Muscle of back (tissue), 13 donors: ENCODE measurements at places on chromosomes 1 and 21. TPM values are rescaled to one million over a fixed set of nuclear protein-coding genes. Genes with fewer than 3 reads are reported as not detected.

The MRPL37 gene
- 64.1 TPM for polyA plus RNA-seq

The RAB7B gene
- 11.8 TPM for polyA plus RNA-seq

The S100A2 gene
- 10.1 TPM for polyA plus RNA-seq

The TMEM125 gene
- not detected for polyA plus RNA-seq

The NOL9 gene
- 16.7 TPM for polyA plus RNA-seq

The PRRX1 gene
- polyA plus RNA-seq, result 183 TPM

The FOXD3 gene
- 6.8 TPM for polyA plus RNA-seq

DNA sequence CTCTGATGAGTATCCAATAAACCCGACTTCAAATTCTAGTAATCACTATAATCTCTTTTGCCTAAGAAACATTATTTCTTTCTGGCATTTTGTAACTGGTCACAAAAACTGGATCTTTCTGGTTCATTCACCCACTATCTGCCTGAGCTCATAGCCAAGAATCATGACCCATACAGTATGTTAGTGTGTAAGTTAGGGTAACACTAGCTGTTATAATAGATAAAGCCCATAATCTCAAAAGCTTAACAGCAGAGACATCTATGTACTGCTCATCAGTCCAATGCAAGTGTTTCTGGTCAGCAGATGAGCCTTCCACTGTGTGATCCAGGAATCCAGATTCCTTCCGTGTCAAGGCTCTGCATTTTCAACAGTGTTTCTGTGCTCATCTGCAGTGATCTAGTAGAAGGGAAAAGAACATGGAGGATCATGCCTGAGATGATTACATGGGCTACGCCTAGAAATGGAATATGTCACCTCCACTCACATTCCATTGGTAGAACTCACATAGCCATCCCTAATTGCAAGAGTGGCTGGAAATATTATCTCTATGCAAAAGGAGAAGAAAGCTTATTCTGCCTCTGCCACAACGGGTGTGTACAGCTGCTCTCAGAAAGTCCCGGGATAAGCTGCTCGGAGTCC is 27.7 kb downstream of the RRAGC start:
- DNase-seq, result no peak

DNA sequence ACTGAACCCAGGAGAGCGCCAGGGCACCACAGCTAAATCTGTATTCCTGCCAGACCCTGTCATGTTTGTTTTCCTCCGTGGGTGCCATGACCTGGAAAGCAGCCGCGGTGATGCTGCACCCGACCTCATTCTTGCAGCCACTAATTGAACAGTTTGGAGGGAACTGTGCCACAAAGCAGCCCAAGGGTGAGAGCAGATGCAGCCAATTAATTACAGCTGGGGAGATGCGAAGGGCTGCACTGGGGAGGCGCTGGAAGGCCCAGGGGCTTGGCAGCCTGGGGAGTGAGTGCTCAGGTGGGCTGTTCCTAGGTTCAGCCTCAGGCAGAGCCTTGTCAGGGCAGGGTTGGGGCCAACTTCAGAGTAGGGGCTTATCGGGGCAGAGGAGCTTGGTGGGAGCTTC is 158.4 kb upstream of the CD34 start:
- no peak for DNase-seq

- DNase-seq, result no peak
These were observed 86.9 kb downstream of the SMYD2 start for GRCh38 chr1:214367841-214368240.

GRCh38 chr1:237340892-237341291 is 298.9 kb downstream of the RYR2 start:
- DNase-seq, result no peak

- no peak for DNase-seq
These were observed 66.6 kb downstream of the SPATA6 start for GRCh38 chr1:48405400-48405799.

DNA sequence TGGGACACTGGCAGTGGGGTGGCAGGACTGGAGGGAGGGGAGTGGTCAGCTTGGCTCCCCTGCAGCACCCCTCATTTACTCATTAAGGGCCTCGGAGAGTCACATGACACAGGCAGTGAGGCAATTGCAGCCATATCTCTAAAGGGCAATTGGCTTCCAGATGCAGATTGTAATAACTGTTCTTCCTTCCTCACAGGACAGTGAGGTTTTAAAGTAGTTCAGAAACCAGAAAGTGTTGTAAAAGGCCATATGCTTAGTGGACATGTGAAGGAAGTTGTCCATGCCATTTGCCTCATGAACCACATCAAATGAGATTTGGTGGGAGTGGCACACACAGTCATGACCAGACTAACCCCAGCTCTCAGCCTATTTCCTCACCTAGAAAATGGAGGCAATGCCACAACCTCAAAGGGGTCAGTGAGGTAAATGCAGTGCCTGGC is 11.1 kb downstream of the MTX1 start:
- DNase-seq, result no peak

GRCh38 chr1:153358691-153358975 is 979 bp downstream of the S100A9 start:
- no peak for DNase-seq

DNA sequence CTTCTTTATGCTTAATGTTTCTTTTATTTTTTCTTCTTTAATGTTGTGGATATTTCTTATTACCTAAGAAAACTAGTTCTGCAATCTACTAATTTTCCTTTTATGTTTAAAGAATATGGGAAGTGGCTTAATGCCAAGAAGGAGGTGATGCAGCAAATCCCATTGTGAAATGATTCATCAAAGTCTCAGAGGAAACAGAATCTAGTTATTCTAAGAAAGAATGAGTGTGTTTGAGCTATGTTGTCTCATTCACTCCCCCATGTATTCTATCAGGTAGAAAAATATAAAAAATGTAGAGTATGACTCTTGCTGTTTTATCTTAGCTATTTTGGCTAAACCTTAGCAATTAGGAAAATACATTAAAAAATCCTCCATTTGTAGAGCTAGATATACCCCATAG is 659.9 kb upstream of the RGS18 start:
- no peak for DNase-seq

GRCh38 chr1:31297277-31298247 is 730 bp downstream of the ZCCHC17 start:
- DNase-seq, result peak; percentile 7

DNA sequence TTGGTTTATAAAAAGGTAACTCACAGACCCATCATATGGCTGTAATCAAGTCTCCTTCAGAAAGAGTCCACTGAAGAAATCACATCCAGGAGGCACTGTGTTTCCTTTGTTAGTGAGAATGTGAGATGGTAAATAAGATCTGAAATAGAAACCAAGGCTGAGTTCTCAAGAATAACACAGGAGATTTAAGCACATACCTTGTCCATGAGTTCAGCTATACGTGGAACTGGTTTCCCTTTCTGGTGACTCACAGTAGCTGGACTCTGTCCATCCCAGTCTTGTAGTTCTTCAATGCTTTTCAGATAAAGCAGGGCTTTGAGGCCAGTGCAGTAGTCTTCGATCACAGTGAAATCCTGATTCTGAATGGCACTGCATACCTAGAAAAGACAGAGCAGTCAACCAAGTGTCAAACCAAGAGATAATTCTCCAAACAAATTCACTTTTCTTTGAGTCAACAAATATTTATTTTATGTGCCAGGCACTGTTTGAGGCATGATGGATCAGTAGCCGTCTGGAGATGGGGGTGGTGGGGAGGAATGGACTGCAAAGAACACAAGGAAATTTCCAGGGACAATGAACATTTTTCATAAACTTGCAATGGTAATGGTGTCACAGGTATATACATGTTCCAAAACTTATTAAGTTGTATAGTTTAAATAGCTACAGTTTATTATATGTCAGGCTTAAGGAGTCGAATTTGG is 471.4 kb downstream of the PTBP2 start:
- peak; percentile 47 for DNase-seq

GRCh38 chr1:33085332-33085731 is 4.4 kb downstream of the AZIN2 start:
- DNase-seq, result no peak

- DNase-seq, result no peak
These were observed 22.2 kb upstream of the PARP1 start for GRCh38 chr1:226429858-226430715.

DNA sequence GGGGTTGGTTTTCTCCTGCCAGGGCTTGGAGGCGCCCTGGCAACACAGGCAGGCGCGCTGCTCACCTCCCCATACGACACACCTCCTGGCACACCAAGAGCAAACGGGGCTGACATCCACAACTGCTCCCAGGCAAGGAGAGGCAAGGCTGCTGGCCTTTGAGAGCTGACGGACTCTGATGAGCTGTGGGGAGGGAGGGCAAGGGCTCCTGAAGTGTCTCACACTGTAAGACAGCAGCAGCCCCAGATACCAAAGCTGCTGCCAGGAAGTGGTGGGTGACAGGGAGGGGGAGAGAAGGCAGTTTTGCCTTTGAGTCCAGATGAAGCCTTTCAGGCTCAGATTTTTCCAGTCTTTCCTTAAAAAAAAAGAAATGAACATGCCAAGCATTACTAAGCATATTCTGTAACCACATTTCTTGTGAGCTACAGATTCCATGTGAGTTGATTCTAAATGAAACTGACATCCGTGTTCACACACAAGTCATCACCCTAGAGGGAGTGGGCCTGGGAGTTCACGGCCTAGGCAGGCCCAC is 24.3 kb downstream of the PGBD5 start:
- peak; percentile 10 for DNase-seq

DNA sequence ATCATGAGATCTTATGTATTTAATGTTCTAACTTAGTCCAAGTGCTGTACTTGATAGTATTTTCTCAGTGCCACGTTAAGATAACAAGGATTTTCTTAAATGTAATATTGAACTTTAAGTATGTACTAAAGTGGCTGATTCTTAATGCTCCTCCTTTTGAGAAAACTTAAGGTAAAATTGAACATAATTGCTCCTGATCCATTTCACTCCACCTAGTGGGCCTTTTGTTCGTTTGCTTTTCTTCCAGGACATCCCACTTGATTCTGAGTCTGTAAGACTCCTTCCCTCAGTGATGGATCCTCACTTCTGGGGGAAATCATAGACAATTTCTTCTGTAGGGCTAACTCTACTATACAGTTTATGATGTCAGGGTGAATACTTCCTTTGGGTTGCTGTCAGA is 173.1 kb downstream of the LMO4 start:
- no peak for DNase-seq

- DNase-seq, result peak; percentile 88
These were observed 11.7 kb upstream of the HSD11B1 start for GRCh38 chr1:209692745-209693504.

GRCh38 chr1:174626031-174627025 is 178.6 kb downstream of the GPR52 start:
- DNase-seq, result peak; percentile 3

- DNase-seq, result no peak
These were observed 22.9 kb downstream of the ELAPOR1 start for GRCh38 chr1:109136766-109137165.

GRCh38 chr1:23787701-23788100 is 3.2 kb upstream of the LYPLA2 start:
- no peak for DNase-seq

GRCh38 chr1:24735156-24735508 is 10.1 kb upstream of the CLIC4 start:
- no peak for DNase-seq

DNA sequence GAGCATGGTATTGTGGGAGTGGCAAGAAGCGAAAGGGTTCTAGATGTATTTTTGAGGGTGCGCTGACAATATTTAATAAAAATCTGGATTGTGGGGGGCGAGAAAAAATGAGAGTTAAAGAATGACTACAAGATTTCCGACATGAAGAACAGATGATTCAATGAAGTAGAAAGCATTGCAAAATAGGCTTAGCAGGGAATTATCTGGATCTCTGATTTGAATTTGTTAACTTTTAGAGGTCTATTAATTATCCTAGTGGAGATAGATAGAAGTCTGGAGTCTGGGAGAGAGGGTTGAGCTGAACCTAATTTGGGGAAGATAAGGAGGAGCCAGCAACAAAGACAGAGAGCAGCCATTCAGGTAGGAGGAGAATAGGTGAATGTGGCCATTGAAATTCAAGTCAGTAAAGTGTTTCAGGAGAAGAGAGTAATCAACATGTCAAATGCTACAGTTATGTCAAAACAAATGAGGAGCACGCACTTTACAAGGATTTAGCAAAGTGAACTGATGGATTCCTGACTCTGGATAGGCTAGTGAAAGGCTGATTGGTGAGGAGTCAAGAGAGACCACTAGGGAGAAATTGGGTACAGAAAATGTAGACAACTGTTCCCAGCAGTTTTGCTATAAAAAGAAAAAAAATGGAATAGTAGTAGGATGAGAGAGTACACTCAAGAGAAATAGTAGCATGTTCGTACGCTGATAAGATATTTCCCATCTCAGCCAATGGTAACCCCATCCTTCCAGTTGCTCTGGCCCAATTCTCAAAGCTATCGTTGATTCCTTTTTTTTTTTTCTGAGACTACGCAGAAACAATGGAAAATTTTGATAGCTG is 393.2 kb upstream of the CXADR start:
- DNase-seq, result no peak

- DNase-seq, result no peak
These were observed 137.2 kb downstream of the KCTD3 start for GRCh38 chr1:215704089-215704860.

GRCh38 chr1:4595341-4596225 is 58.8 kb upstream of the AJAP1 start:
- DNase-seq, result no peak

DNA sequence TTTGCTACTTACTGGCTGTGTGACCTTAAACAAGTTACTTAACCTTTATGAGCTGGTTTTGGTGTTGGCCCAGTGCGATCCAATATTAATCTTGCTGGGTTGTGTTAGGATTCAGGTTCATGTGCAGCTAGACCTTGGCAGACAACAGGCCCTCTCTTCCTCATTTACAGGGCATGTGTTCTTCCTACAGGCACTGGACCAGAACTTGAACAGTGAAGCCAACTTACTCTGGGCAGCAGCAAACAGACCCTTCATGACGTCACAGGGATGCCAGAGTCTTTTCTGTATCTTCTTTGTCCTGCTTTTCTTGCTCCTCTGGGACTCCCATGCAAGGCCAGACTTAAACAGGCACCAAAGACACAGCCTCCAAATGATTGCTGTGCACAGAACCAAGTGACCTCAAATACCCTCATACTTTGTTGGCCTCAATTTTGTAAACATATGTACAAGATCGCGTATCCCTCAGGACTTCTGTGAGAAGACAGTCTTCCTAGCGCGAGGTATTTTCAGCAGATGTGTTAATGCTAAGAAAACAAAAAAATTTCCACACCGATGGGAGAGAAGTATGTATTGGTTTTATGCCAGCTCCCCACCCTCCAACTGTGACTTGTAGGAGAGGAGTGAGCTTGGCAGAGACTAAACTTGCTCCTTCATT is 73.7 kb downstream of the URB2 start:
- no peak for DNase-seq

DNA sequence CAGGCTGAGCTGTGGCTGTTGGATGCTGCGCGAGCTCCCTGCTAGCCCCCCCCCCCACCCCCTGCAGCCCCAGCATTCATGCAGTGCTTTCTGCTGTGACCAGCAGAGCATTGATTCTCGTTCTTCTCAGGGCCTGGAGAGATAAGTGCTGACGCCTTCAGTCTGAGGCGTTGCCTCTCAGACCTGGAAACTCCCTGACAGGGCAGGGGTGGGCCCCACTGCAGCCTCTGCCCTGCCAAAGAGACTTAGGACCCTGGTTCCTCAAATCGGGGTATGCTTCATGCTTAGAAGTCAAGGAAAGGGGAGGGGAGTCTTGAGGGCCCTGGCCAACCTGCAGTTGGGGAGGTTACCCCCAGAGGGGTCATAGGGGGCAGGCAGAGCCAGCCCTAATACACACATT is 38.5 kb downstream of the PTPRF start:
- DNase-seq, result no peak
